CD4-positive, alpha-beta T cell treated with Interleukin-4 for 4 hours (primary cell): ENCODE measurements at places on chromosomes 2 and 18.

DNA sequence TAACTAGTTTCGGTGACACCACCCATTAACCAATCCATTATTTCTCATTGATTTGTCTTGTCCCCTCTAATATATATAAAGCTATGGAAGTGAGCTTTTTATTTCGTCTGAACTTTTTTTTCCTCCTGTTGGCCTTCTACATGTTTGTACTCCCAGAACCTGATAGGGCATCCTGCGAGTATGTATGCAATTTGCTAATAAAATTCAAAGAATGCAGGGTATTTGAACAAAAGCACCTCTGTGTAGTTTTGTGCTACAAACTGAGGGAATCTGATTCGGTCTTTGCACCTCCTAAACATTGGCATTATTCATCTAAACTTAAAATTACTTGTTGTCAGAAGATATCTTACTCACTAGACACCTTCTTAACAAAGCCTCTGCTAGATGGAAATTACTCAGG is 242.9 kb upstream of the TMEFF2 start:
- no peak for DNase-seq

DNA sequence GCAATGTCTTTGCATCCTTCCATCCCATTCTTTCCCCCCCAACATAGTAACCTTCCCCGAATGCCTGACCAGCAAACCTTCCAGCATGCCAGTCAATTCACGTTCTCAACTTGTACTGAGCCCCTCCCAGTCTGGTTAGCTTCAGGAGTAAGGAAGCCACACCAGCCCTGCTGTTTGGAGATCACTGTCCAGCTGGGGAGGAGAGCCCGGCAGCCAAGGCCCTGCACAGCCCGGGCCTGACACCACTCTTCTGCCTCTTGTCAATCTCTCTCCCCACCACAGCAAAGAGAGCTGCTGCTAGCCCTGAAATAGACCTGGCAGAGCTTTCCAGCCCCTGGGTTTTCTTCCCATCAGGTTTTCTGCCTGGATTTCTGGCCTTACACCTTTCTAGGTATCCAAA is 185.8 kb upstream of the ID2 start:
- DNase-seq: no peak

DNA sequence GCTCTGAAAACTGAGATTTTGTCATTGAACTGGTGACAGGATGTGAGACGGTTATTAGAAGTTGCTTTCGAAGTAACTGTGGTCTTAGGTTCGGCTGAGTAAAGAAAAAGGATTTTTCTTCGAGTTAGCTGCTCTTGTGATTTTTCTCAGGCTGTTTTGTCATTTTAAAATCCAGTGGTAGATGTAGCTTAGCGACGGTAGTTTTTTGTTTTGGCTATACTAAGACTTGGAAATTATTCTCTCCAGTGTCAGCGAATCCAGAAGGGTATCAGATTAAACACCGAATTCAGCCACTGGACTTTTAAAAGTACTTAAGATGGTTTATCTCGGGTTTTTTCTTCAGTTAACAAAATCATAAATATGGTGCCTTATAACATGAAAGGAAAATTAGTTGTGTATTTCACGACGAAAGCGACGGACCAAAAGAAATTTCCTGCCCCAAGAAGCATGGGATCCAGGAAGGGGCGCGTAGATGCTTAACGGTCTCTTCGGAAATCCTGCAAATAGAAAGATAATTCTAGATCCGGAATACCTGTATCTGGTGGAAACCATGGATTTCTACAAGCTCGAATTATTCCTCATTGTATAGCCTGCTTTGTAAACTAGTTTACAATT is 1.2 kb downstream of the SFT2D3 start:
- no peak for DNase-seq

GRCh38 chr2:207825978-207826377 is 56.3 kb upstream of the FZD5 start:
- no peak for DNase-seq

GRCh38 chr2:114442510-114442909 is at the start of gene DPP10:
Gene DPP10, plus strand, starts transcription at chr2:114442641.
- DNase-seq: no peak

GRCh38 chr2:46643493-46643892 is 164.1 kb downstream of the TMEM247 start:
- no peak for DNase-seq

DNA sequence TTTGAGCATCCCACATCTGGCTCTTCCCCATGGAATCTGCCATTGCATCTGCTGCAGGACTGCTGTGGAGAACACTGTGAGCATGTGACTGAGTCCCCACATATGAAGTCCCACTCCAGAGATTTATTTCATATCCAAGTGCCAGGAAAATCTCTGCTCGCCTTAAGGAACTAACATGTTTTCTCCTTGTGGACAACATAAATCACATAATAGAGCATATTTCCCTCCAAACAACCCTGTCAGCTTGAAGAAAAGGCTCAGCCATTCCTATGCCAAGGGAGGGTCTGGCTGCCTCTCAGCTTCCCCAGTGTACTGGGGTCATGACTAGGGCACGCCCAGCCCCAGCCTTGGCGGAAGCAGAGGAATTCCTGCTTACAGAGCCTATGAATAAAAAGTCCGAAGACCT is 193.7 kb downstream of the DNER start:
- DNase-seq: no peak

GRCh38 chr2:11389551-11390398 is 45.3 kb upstream of the ROCK2 start:
- DNase-seq: no peak

- no peak for DNase-seq
These were observed 498.6 kb upstream of the ZEB2 start for GRCh38 chr2:145018502-145018901.

- DNase-seq: no peak
These were observed 570 bp upstream of the ECEL1 start for GRCh38 chr2:232488097-232488711.

DNA sequence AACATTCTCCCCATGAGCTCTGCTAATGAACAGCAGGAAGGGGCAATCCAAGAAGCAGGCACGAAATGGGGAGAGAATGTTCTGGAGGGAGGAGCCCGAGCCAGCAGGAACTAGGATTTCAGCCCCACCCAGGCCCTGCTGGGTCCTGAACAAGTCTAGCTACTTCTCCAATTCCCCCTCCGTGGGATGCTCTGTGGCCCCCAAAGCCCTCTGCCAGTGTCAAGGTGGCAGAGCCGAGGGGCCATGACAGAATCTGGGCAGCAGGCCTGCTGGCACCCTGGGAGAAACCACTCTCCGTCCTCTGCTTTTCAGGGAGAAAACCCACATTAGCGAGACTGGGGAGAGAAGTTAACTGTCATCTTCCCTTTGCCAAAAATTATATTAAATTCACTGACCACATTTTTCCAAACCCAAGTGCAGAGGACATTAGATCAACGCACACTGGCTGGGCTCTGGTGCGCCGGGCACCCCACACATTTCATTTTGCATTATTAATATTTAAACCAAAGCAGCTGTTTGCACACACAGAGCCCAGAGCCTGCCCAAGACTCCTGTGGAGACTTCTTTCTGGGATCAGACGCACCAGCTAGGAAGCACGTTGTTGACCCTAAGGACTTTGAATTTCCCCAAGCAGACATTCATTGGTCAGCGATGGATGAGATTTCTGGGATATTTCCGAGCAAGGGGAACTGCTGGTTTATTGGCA is 80.2 kb upstream of the PKDCC start:
- DNase-seq: no peak

GRCh38 chr2:202632682-202633290 is 2.0 kb upstream of the FAM117B start:
- DNase-seq: no peak

DNA sequence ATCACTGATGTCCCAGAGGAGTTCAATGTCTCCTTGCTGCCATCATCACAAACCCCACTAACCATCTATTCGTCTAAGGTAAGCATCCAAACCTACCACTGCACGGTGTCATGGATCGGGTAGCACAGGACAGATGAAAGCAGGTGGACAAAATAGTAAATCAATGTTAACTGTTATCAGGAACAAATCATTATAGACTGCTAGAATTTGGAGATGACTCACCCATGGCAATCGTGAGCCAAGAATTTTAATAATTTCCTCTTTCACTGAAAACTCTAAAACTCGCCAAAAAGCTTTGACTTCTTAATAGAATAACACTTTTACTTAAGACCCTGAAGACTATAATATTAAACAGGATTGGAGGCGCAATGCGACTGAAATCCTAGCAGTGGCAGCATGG is 33.7 kb upstream of the BZW1 start:
- no peak for DNase-seq

DNA sequence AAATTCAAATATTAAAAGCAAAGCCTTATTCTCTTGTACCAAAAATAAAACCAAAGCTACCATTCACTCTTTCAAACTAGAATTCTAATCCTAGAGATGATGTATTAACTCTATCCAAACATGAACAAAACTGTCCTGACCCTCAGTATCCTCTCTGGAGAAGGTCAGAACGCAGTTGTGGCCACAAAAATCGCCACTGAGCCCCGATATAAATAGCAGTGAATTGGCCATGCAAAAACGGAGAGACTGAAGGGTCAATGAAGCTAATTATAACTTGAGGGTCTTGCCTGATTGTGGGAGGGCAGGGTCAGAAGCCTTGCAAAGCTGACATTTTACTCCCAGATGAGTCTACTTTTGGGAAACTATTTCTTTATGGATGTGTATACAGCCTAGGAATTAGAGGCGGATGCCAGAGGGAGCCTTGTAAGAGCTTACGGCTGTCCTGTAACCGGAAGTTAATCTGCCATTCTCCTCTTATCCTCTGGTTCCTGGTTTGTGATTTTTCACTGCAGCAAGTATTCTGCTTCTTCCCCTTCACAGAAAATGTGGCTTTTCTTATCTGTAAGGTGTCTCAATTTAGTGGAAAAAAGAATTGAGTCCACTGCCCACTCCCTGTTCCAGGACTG is 28.1 kb downstream of the CAVIN2 start:
- DNase-seq: no peak

- no peak for DNase-seq
These were observed 53.8 kb downstream of the MYO1B start for GRCh38 chr2:191299010-191299409.

GRCh38 chr2:180722551-180723239 is 257.7 kb upstream of the UBE2E3 start:
- DNase-seq: no peak

- no peak for DNase-seq
These were observed 206.5 kb upstream of the SH3BP4 start for GRCh38 chr2:234745347-234745746.
